ENCODE measurements at places on chromosomes 4 and X.

GRCh38 chr4:138334346-138335016 is 92.3 kb upstream of the SLC7A11 start:
- DNase-seq, result no peak

GRCh38 chr4:182969651-182970279 is 52.6 kb upstream of the DCTD start:
- DNase-seq, result no peak

DNA sequence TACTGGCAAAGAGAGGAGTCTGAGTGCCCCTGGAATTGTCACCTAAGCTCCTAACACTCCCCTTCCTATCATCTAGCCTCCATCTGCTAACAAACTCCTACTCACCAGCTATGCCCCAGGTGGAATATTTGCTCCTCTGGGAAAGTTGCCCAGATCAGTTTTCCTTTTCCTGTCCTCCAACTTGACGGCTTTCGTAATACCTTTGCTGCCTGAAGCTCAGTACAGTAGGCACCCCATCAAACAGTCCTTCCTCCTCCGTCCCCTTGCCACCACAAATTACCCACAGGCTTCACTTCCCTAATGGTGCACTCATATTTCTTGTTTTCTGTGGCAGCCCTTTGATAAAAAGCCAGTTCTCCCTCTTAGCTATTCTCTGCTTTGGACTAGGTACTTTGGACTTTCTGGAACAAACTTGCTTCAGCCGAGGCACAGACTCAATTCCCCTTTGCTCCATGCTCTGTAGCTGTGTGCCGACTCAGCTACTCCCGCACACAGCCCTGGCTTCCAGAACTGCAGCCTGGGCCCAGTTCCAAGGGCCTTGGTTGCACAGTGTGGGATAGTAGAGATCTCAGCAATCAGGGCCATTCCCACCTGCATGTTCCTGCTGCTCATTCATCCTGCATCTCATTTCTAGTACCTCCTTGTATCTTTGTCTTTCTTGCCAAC is 605.1 kb downstream of the BCOR start:
- no peak for DNase-seq

DNA sequence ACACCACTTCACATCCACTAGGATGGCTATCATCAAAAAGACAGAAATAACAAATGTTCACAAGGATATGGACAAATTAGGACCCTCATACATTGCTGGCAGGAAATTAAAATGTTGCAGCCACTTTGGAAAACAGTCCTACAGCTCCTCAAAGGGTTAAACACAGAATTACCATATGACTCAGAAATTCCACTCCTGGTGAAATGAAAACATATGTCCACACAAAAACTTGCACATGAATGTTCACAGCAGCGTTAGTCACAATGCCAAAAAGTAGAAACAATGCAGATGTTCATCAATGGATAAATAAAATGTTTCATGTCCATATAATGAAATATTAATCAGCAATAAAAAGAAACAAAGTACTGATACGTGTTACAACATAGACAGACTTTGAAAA is 15.1 kb downstream of the S100G start:
- DNase-seq, result no peak

DNA sequence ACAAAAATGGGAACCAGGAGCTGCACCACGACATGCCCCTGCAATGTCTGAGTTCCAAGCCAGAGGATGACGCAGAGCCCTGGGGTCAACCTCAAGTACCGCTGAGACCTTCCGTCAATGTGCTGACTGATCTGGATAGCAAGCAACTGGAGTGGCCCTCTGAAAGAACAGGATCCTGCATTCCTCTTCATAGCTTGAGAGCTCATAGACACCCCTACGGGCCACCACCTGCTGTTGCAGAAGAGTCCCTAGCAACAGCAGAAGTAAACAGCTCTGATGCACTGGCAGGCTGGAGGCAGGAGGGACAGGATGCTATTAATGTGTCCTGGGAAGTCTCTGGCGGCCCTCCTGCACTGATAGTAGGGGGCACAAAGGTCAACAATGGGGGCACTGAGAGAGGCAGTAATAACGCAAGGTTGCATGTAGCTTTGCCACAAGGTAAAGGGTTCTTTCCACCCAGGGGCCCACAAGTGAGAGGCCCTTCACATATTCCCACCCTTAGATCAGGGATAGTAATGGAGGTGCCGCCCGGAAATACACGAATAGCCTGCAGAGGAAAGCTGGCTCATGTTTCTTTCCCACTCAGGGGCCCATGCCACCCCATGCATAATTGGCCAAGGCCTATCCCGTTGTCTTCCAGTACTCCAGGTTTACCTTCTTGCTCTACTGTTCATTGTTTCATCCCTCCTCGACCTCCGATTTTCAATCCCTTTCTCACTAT is 1.3 kb downstream of the PRR32 start:
- no peak for DNase-seq

GRCh38 chrX:127457161-127457560 is 595.0 kb downstream of the ACTRT1 start:
- DNase-seq, result no peak

GRCh38 chr4:97645071-97645821 is 498.0 kb downstream of the STPG2 start:
- no peak for DNase-seq

GRCh38 chr4:22179124-22179874 is 230.7 kb upstream of the KCNIP4 start:
- no peak for DNase-seq

GRCh38 chrX:133254666-133255065 is 36.5 kb upstream of the TFDP3 start:
- no peak for DNase-seq

DNA sequence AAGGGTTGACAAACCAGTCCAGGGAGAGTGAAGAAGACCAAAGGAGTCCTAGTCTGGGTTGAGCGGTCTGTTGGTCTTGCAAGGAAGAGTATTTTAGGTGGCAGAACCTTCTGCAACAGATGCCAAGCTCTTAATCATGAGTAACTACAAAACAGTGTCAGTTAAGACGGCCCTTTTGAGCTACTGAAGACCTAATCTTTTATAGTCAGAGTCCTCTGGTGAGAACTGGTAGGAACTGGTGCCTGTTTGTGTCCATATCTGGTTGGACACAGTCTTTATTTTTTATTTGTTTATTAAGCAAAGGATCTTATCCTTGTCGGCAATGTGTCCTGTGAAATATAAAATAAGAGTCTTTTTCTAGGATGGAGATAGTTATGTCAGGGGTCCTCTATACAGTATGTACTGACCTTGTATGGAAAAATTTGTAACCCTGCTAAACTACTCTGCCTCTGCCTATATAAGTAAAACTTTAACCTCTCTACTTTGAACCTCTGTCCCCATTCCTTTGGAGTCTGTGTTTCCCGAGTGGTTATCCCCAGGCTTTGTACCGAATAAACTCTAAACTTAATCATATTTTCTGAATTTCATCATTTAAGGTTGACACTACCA is 47.1 kb downstream of the FAM13A start:
- no peak for DNase-seq

GRCh38 chr4:146943691-146944375 is 1.8 kb downstream of the TTC29 start:
- DNase-seq, result no peak

GRCh38 chr4:81758574-81759264 is 287.0 kb upstream of the RASGEF1B start:
- DNase-seq, result no peak
